ENCODE measurements at places on chromosomes 2 and 18. TPM values are rescaled to one million over a fixed set of nuclear protein-coding genes. Genes with fewer than 3 reads are reported as not detected.

GRCh38 chr2:70986499-70987189, 8.0 kb downstream of the TEX261 start:
- H3K4me1 ChIP-seq = peaks cover 16% of the 10 kb centered on the region
- H3K4me3 ChIP-seq = no peak overlapping the region
- H3K27ac ChIP-seq = peak overlapping the region; percentile 7

Gene CRYBA2
- not detected for total RNA-seq

DNA sequence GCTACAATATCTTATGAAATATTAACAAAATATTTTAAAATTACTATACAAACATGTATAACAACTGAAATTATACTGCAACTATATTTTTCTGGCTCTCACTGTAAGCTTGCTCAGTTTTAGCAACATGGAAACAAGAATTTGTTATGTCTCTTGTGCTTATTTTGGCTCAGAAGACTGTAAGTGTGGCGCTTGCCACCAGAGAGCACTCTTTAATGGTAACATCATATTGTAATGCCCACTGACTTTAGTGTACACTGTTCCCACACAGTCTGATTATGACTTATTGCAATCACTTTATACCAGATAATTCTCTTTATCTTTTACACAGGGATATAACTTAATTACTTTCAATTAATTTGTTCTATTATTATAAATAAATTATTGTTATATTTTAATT, 1500.6 kb upstream of the TMEFF2 start:
- no peaks in the 10 kb centered on the region for H3K36me3 ChIP-seq
- no peaks in the 10 kb centered on the region for H3K27me3 ChIP-seq
- no peak for DNase-seq
- no peak overlapping the region for H3K27ac ChIP-seq

Gene TRIM54
- not detected for total RNA-seq

- peaks cover 2% of the 10 kb centered on the region for H3K36me3 ChIP-seq
- no peaks in the 10 kb centered on the region for H3K4me1 ChIP-seq
Observed at GRCh38 chr2:206217743-206218142, 56.7 kb upstream of the ZDBF2 start.

DNA sequence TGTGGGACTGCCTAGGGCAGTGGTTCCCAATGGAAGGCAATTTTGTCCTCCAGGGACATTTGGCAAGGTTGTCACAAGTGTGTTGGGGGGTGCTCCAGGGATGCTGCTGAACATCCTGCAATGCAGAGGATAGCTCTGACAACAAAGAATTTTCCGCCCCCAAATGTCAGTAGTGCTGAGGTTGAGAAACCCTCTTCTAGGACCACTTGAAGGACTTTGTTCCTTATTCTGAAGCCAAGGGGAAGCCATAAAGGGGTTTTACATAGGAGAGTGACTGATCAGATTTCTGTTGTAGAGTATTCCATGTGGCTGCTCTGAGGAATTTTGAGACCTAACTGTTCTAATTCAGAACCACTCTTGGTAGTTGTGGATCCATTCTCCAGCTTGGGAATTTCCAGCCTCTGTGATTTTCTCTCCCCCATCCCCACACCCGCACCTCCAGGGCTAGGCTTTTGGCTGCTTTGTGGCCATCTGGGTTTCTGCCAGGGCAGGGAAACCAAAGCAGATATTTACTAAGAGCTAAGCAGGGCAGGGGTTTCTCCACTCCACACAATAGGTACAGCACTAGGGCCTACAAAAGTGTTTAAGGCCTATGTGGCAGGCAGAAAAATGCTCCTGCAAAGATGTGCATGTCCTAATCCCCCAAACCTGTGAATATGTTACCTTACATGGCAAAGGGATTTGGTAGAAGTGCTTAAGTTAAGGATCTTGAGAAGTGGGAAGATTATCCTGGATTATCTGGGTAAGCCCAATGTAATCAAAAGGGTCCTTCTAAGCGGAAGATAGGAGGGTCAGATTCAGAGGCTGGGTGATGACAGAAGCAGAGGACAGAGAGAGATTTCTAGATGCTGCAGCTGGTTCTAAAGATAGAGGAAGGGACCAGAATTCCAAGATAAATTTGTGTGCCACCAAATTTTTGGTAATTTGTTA, 135.4 kb downstream of the TMEM17 start:
- DNase-seq = no peak
- H3K27me3 ChIP-seq = no peaks in the 10 kb centered on the region
- no peaks in the 10 kb centered on the region for H3K4me1 ChIP-seq
- no peak overlapping the region for H3K4me3 ChIP-seq

- H3K4me3 ChIP-seq = no peak overlapping the region
- peaks cover 6% of the 10 kb centered on the region for H3K27me3 ChIP-seq
- H3K4me1 ChIP-seq = no peaks in the 10 kb centered on the region
- no peak overlapping the region for H3K27ac ChIP-seq
- no peaks in the 10 kb centered on the region for H3K36me3 ChIP-seq
Observed at GRCh38 chr2:230077851-230078547, 9.3 kb upstream of the SLC16A14 start.

Gene SERPINB13
- not detected for total RNA-seq

- H3K27me3 ChIP-seq = no peaks in the 10 kb centered on the region
- no peak overlapping the region for H3K27ac ChIP-seq
- no peaks in the 10 kb centered on the region for H3K4me1 ChIP-seq
Observed at GRCh38 chr18:33495278-33495677, 54.8 kb upstream of the CCDC178 start.

Gene GREB1
- total RNA-seq = 2.4 TPM

GRCh38 chr2:105796791-105797190, 52.1 kb downstream of the NCK2 start:
- no peaks in the 10 kb centered on the region for H3K27me3 ChIP-seq
- peaks cover 97% of the 10 kb centered on the region for H3K4me1 ChIP-seq

DNA sequence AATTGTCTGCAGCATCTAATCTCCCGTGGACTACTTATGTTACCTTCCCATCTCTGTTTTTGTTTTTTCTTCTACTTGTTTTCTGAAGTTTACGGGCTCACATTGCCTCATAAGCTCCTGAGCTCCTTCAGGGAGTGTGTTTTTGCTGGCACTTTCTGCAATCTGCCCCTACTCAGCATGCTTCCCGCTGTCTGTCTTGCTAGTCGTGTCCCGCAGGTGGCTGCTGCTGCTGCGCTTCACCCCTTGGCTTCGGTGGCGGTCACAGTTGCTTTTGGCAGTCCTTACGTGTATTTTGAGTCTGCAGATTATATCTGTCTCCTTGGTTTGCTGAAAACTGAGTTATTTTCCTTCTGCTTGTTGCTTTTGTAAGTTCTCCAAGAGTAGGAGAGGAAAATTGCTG, 37.3 kb downstream of the FER1L5 start:
- H3K27me3 ChIP-seq = peaks cover 19% of the 10 kb centered on the region
- H3K27ac ChIP-seq = no peak overlapping the region
- no peak overlapping the region for H3K4me3 ChIP-seq
- H3K4me1 ChIP-seq = no peaks in the 10 kb centered on the region
- DNase-seq = no peak

Gene INO80C
- total RNA-seq = 22.7 TPM

Gene SLC5A7
- total RNA-seq = not detected

DNA sequence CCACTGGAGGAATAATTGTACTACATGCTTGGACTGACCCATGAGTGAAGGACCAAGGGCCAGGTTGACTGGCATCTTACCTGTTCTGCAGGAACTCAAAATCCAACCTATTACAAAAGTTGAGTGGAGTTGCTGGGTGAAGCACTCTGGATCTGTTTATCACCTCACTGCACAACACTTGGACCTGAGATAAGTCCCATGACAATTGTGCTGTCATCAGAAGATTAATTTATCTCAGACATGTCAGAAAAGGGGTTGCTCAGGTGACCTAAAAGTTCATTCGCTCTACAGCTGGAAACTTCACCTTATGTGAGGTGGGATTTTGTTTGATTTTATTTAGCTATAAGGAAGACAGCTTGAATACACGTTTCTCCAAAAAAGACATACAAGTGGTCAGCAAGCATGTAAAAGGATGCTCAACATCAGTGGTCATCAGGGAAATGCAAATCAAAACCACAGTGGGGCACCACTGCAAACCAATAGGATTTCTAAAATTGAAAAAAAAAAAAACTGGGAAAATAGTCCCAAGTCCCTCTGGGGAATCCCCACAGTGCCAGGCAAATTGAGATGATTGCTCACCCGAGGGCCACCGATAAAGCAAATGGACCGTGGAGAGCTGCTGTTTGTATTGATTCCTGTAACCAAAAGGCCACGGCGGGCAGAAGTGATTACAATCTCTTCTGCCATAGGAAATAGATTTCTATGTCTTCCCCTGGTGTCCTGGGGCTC, 65.8 kb upstream of the SLC35F5 start:
- H3K36me3 ChIP-seq = no peaks in the 10 kb centered on the region
- no peak for DNase-seq
- no peak overlapping the region for H3K27ac ChIP-seq
- no peaks in the 10 kb centered on the region for H3K4me1 ChIP-seq

DNA sequence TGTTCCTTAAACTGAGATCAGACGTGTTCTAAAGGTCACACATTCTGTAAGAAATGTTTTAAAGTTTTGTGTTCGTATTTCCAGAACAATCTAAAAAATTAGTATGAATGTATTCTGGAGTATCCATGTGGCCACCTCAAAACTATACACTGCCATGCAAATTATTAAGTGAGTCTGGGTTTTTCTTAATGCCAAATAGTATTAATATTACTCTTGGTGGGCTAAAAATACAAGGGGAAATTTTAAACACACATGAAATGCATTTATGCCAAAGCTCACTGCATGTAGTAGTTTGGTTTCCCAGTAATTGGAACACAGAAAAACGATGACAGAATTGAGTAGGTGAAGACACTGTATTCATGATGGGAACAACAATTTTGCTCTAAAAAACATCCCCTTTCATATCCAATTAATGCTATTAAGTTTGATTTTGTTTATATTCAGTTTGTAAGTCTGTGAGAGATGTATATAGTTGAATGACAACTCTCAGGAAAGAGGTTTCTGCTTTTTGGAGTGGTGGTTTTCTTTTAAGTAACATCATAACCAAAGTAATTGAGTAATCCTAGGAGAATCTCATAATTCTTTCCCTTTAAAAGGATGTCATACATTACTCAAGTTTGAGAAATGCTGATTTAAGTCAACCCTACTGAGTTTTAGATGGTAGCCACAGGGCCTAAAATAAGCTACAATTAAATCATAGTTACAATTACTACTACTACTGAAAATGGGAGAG, 75.7 kb upstream of the CDCA7 start:
- peak overlapping the region; percentile 94 for H3K27ac ChIP-seq
- no peak for DNase-seq
- peaks cover 8% of the 10 kb centered on the region for H3K27me3 ChIP-seq
- no peaks in the 10 kb centered on the region for H3K36me3 ChIP-seq

DNA sequence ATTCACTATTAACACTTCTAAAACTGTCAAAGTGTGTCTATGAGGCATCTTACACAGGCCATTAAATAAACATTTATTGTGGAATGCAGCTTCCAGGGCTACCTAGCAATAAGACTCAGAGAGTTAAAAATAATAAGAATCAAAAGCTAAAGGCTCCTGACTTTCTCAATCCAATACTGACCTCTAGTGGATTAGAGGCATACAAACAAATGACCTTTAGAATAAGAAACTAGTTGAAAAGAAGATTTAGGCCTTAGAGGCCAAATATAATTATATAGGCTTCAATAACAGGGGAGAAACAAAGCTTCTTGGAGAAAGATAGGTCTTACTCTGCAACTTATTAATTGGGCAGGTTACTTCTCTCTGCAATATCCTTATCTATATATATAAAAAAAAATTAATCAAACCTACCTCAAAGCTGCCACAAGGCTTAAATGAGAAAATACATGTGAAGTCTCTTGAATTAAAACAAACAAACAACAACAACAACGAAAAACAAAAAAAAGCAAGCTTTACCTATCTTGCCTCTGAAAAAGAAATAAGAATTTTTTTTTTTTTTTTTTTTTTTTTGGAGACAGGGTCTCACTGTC, 246.1 kb downstream of the EXOC6B start:
- DNase-seq = no peak
- no peak overlapping the region for H3K27ac ChIP-seq
- no peaks in the 10 kb centered on the region for H3K4me1 ChIP-seq
- no peaks in the 10 kb centered on the region for H3K36me3 ChIP-seq
- no peaks in the 10 kb centered on the region for H3K27me3 ChIP-seq

DNA sequence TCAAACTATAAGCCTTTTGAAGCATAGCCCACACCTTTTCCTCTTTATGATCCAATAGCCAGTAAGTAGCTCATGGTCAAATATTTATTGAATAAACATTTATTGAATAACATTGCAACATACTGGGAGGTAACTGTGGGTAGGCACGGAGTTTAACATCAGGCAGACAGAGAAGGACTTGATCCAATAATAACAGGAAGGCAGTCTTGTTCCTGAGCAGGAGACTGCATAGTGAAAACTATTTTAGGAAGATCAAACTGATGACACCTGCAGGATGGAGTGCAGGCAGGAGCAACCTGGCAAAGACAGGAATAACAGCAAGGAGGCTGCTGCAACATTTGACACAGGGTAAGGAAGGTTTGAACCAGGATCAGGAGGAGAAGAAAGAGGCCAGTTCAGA, 3.1 kb upstream of the DCTN1 start:
- no peak overlapping the region for H3K27ac ChIP-seq
- DNase-seq = no peak
- no peak overlapping the region for H3K4me3 ChIP-seq
- peaks cover 18% of the 10 kb centered on the region for H3K4me1 ChIP-seq
- H3K27me3 ChIP-seq = no peaks in the 10 kb centered on the region

DNA sequence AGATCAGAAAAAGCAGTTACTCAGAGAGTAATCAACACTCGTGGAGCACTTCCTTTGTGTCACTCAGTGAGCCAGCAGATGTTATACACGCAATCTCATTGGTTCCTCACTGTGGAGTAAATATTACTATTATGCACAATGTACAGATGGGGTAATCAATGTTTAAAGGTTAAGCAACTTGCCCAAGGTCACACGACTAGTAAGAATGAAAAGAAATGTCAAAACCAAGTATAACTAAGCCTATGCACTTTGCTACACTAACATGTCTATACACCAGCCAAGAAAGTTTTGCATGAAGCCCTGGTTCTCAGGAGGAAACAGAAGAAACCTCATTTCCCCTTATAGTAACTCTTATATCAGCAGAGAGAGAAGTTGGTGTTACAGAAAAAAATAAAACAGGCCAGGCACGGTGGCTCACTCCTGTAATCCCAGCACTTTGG, 5.4 kb downstream of the METTL21A start:
- no peak overlapping the region for H3K27ac ChIP-seq
- H3K4me3 ChIP-seq = no peak overlapping the region
- H3K36me3 ChIP-seq = peaks cover 23% of the 10 kb centered on the region
- H3K27me3 ChIP-seq = no peaks in the 10 kb centered on the region
- no peak for DNase-seq
- H3K4me1 ChIP-seq = peaks cover 51% of the 10 kb centered on the region

Gene SAG
- 0.02 TPM for total RNA-seq

Gene STON1
- total RNA-seq = 2.8 TPM

Gene C2orf66
- 0.38 TPM for total RNA-seq

DNA sequence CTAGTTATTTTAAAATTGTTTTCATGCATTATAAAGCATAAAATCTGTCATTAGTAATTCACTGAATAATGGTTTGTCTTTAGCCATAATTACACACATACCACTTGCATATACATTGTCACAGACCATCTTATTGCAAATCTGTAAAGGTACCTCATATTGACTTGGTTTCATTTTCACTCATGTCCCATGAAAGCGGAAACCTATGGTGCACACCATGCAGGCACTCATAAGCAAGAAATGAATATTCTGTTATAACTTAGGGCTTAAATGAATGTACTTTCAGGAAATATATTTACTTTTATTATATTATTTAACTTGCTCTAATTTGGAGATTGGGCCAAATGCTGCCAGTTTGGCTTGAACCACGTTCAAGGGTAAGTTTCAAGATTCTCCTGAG, 29.2 kb upstream of the STK17B start:
- H3K27me3 ChIP-seq = no peaks in the 10 kb centered on the region
- peaks cover 3% of the 10 kb centered on the region for H3K36me3 ChIP-seq
- H3K4me3 ChIP-seq = peak overlapping the region; percentile 63
- peak overlapping the region; percentile 97 for H3K27ac ChIP-seq
- H3K4me1 ChIP-seq = peaks cover 61% of the 10 kb centered on the region
- peak; percentile 50 for DNase-seq

Measured in activated T-cell treated with anti-CD3 and anti-CD28 coated beads, Interleukin-2, amount 50 U/mL, for 72 hours (primary cell).